Heart right ventricle (tissue), 16 donors: ENCODE measurements at places on chromosomes 7 and 10. TPM values are rescaled to one million over a fixed set of nuclear protein-coding genes. Genes with fewer than 3 reads are reported as not detected.

GPR85 gene
- 1.4 TPM for total RNA-seq

CLCN1 gene
- total RNA-seq, result not detected

GRCh38 chr10:31883397-31883796 lies 45.2 kb downstream of the ARHGAP12 start:
- no peak for DNase-seq

- DNase-seq, result no peak
Measured at GRCh38 chr7:114488696-114489095, 74.1 kb downstream of the FOXP2 start.

- no peak for DNase-seq
Measured at GRCh38 chr7:92670204-92670851, 80.1 kb upstream of the FAM133B start.
